ENCODE measurements at places on chromosomes 16 and 17.
A peak's percentile ranks its signal among the peaks of the same experiment; 100 is the strongest.

- no peak for DNase-seq
These were observed 60.3 kb downstream of the IL21R start for GRCh38 chr16:27462200-27462845.

- no peak for DNase-seq
These were observed 94.2 kb downstream of the MAP2K4 start for GRCh38 chr17:12114686-12115418.

GRCh38 chr16:54930005-54930868 is at the start of gene IRX5:
Gene IRX5, plus strand, starts transcription at chr16:54930865. Its CDS starts 334 bp downstream, at chr16:54931199.
- DNase-seq = peak; percentile 91

GRCh38 chr16:4610011-4611005 is 4.4 kb downstream of the UBALD1 start:
- no peak for DNase-seq

GRCh38 chr16:68236826-68237242 is 907 bp upstream of the ESRP2 start:
- DNase-seq = no peak

DNA sequence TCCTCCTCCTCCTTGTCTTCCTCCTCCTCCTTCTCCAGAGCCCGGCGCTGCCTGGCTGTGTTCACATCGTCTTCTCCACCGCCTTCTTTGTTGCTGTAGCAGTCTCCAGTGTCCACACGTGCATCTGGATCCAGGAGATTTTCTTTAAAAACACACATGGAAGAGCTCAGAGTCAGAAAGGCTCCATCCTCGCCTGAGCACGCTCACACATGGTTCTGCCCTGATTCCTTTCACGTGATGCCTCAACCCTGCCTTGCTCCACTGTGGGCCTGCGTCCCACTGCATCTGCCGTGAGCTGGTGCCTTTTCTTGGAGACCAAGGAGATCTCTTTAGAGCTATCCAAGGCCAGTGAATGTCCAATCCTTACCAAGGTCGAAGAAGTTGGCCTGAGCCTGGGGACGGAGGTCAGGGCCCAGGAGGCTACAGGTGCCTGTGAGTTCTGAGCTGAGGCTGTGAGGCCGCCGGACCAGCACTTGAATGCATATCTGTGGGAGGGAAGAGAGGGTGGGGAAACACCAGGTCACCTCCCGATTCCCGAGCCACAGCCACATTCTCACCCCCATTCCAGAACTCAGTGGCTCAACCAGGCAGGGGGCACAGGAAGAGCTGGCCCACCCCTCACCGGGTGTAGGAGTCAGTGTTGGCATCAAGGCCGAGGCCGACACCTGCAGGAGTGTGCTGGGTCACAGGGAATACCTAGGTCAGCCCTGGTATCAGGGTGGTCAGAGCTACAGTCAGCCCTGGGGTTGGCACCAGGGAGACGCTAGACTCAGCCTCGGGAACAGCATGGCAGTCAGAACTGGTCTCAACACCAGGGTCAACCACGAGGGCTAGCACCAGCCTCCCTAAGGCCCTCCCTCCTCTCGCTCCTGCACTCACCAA is 37.6 kb downstream of the HASPIN start:
- DNase-seq = no peak

DNA sequence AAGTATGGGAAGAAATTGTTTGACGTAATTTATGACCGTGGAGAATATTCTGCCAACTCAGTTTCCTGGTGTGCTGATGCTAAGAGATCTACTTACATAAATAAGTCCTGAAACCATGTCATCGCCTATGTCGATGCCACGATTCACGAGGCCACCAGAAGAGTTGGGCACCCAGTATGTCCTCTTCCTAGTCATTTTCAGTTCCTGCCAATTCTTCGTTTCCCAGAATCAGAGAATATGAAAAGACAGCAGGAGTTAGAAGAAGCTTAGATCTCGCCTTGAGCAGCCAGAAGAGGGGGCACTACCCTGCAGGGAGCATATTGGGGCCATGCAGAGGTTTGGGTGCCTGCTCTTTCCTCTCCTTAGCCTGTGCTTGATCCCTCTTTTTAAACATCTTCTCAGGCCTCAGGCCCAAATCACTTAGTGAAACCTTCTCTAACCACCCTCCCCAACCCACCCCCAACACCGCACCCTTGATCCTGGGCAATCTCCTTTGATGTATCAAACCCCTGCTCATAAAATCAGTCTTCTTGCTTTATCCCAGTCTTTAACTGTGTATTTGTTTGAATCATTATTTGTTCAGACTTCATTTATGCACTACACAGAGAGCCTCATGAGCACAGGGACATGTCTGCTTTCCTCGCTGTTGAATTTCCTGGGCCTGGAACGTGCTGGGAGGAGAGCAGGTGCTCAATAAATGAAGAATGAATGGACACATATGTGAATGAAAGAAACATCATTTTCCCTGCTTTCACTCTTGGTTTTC is 12.2 kb upstream of the LONP2 start:
- no peak for DNase-seq

DNA sequence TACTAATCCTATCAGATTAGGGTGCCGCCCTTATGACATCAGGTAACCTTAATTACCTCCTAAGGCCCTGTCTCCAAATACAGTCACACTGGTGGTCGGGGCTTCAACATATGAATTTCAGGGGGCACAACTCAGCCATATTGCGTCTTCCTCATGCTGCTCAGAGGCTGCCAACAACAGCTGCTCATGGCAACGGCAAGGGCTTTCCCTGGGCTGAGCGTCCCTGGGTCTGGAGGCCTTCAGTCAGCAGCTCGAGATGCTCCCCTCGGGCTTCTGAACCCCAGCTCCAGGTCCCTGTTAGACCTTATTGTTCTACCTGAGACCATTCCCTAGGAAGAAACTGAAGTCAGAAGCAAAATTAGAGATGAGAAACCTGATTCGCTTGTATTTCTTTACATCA is 157.2 kb downstream of the TMEM132E start:
- no peak for DNase-seq

Measured in ovary (tissue), 10 donors.